ENCODE measurements at places on chromosomes 7 and 10.

DNA sequence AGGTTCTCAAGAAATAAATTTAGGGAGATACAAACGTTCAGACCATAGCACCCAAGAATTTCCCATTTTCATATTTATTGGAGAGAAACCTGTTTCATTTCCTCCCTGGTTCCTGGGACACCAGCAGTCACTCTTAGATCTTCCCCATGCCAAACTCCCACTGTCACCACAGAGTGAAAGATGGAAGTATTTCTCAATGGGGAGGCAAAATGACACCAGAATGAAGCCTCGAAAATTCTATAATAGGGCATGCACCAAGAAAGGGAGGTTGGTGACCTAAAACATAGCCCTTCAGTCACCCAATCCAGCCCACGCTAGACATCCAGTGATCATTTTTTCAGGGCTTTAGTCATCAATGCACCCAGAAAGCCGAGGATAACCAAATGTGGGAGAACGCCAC is 148.1 kb upstream of the PLXDC2 start:
- no peak for DNase-seq

DNA sequence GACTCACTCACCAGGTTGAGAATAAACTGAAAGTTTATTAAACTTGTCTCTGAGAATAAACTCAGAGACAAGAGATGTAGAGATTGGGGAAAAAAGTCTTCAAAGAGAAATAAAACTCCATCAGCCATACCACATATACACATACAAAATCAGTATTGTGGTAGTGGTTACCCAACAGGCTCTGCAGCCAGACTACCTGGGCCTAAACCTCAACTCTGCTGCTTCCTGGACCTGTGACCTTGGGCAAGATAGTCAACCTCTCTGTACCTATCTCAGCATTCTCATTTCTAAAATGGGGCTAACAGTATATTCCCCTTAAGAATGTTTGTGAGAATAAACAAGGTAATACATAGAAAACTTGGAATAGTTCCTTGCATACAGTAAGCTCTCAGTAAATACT is 15.3 kb downstream of the TPK1 start:
- DNase-seq, result no peak

DNA sequence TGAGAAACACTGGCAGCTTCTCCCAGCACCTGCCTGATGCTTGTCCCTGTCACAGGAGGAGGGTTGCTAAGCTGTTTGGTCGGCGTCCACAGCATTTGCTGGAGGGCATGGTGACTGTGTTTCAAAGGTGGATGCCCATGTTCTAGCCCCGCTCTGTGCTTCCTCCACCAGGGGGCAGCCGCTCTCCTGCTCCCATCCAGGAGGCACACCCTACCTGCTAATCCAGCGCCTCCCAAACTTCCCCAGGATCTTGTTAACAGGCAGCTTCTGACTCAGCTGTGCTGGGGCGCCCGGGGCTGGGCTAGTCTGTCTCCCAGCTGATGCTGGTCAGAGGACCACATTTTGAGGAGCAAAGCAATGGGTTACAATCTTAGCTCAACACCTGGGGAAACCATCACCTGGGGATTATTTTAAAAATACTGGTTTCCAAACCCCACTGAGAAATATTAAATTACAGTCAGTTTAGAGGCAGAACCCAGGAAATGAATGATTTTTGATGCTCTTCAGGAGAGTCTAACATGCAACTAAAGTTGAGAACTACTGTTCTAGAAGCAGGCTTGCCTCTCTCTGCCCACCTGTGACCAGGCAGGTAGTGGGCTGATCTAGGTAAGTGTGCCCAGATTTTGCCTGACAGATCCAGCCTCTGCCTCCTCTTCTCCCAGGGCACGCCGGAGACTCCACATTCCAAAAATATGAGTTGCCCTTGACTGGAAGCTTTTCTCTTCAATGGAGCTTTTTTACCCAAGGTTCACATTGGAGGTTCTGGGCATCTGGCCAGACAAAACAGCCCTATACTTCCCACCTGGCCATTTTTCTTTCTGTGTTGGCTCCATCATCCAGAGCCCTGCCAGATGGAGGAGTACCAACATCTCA is 92.7 kb upstream of the GPR26 start:
- no peak for DNase-seq

- DNase-seq, result no peak
These were observed 69.7 kb upstream of the NEUROD6 start for GRCh38 chr7:31410265-31410664.

GRCh38 chr7:2203766-2204300 is 28.9 kb downstream of the MAD1L1 start:
- DNase-seq, result no peak

GRCh38 chr10:101089520-101090299 is 27.9 kb downstream of the KAZALD1 start:
- no peak for DNase-seq

GRCh38 chr10:110527731-110528171 is 30.0 kb downstream of the DUSP5 start:
- no peak for DNase-seq

- no peak for DNase-seq
These were observed 210.4 kb downstream of the PRPF18 start for GRCh38 chr10:13797164-13797563.

GRCh38 chr10:121368347-121369025 is 229.8 kb downstream of the FGFR2 start:
- no peak for DNase-seq

DNA sequence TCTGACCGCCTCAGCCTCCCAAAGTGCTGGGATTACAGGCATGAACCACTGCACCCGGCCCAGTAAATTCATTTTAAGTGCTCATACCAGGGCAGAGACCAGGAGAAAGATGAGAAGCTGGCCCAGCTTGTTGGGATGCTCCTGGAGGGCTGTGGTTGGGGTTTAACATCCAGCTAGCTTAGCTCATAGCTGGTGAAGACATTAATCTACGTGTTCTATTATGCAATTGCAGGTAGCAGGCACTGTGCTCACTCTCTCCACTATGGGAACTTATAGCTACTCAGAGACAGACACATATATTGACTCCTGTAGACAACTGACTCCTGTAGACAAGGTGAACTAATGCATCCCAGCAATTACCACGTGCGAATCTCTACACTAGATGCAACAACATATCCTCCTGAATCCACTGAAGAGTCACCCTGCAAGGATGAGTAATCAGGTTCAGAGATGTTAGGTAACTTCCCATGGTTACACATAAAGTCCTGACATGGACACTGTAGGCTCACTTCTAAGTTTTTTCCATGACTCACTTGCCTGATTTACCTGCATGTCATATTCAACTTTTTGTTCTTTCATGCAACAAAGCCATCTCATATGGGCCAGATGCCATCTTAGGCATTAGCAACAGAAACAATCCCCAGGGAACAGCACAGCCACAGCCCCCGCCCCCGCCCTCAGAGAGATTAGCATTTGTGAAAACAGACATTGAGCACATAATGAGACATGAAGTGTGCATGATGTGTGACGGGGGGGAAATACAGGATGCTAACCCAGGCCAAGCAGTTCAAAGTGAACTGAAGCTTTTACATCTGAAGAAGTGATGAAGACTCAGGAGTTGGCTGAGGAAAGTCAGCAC is 37.2 kb downstream of the ERLIN1 start:
- no peak for DNase-seq

DNA sequence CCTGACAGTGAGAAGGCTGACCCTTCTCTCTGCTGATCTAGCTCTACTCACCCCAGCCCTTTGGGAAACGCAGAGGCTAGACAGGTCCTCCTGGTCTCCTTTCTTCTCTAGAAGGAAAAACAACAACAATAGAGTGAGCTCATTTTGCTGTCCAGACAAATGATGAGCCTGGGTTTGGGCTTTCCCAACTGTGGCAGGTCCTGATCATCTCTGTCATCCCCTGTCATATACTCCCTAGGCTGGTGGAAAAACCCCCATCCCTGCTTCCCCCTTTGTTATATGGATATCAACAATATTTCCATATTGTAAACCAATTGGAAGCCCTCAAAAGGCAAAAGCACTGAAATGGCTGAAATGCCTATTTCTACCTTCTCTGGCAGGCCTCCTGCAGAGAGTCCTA is 9.2 kb upstream of the DDIT4 start:
- DNase-seq, result no peak

DNA sequence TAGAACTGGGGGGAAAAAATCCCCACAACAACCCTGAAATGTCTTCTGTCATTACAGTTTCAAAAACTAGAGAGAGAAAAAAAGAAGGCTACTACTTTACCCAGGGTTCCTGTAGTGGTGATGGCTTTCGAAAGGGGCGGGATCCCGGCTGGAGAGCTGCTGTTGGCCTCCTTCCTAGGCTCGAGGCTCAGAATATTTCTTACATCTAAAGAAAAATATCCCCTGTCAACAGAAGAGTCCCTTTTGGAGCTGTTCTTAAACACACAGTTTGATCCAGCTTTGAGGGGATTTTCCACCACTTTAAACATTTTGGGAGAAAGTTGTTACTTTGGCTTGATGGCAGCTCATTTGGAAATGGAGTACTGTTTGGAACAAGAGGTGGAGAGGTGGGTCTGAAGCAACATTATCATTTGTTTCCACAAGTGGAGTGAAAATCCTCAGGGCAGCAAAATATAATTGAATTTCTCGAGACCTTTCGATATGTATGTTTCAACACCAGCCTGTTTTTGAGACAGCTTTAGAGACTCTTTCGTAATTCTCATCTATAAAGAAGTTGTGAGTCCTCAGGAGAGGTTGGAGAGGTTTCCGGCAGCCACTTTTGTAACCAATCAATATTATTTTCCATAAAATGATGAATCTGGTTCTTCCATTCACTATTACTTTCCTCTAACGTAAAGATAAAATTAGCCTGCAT is 5.1 kb downstream of the HOXA13 start:
- DNase-seq, result no peak

- DNase-seq, result no peak
These were observed 106.5 kb downstream of the TCF7L2 start for GRCh38 chr10:113056441-113057021.

DNA sequence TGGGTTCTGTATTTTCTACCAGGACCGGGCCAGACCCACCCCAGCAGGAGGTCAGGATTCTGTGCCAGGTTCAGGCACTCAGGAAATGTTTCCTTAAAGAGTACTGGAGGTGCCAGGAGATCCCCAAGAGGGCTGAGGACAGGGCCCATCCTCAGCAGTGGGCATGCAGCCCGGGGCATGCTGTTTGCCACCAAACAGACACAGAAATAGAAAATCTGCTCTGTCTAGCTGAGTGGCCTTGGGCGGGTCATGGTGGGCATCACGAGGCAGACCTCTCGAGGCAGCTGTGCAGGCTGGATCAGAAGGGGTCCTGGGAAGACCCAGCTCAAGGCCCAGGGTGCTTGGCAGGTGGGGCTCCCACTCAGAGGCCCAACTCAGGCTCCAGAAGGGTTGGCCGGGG is 105.0 kb downstream of the FAM53B start:
- peak; percentile 70 for DNase-seq

- DNase-seq, result peak; percentile 83
These were observed 286.6 kb downstream of the BMPER start for GRCh38 chr7:34191771-34192479.

All from posterior cingulate gyrus (tissue), 11 donors.